Stimulated activated CD4-positive, alpha-beta T cell treated with anti-CD3 and anti-CD28 coated beads, Interleukin-15, amount 100 ng/mL, for 48 hours (primary cell): ENCODE measurements at places on chromosomes 7 and 10.

DNA sequence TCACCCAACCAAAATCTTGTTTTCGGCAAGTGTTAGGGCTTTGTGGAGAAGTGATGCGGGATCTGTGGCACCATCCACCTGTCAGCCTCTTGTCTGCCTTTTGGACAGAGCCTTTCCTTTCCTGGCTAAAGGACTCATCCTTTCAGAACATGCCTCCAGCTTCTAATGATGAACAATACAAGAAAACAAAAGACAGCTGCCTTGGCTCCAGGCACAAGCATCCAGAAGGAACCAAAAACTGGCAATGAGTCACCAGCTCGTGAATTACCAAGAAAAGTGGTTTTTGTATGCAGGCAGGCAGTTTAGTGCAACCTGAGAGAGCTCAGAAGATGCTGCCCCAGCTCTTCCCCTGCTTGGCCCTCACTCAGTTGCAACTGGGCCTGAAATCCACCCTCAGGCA lies 84.6 kb upstream of the NAMPT start:
- DNase-seq, result no peak

DNA sequence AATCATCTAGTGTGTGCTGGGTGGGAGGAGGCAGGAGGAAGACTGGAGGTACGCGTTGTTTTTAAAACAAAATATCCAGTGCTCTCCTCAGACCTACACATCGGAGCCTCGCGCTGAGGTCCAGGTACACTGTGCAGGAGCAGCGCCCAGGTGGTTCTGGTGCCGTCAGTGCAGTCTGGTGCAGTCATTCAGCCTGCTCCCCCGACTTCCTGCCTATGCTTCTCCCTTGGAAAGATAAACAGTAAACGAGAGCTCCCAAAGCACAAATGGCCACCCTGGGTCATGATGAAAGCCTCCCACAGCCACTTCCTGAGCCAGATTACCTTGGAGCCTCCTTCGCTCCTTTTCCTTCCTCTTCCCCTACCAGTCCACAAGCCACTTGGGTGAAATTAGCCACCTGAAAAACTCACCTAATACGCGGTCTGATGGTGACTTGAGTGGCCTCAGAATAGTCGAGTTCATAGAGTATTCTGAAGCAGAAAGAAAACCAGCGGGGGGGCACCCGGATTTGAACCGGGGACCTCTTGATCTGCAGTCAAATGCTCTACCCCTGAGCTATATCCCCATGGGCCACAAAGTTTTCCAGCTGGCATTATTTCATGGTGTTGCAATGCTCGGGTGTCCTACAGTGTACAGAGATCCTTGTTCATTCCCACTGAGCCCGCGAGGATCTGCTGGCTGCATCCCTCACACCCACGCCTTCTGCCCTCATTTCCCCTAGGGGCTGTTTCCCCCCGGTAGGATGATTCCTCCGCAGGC lies 82.5 kb downstream of the ZNF467 start:
- no peak for DNase-seq

GRCh38 chr7:72444026-72444776 lies 32.1 kb upstream of the CALN1 start:
- DNase-seq, result no peak

DNA sequence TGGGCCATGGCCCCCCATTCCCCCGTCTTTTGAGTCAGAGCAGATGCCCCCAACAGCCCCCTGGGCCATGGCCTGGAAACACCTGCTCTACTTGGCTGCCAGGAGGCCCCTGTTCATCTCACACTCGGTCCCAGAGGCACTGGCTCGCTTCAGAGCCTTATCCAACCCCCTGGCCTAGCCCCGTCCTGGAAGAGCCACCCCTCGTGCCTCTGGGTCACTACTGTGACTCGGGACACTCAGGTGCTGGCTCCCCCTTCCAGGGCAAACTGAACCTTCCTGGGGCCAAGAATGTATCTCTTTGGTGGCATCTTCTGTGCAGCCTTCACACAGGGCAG lies 7.0 kb downstream of the POLR2J start:
- no peak for DNase-seq
